Liver (tissue), 10 donors: ENCODE measurements at places on chromosomes 5 and 9. TPM values are rescaled to one million over a fixed set of nuclear protein-coding genes. Genes with fewer than 3 reads are reported as not detected.

The ACTBL2 gene
- not detected for polyA plus RNA-seq

The GPX3 gene
- 318 TPM for polyA plus RNA-seq

The FBXO4 gene
- 6.7 TPM for polyA plus RNA-seq

The PDE6A gene
- not detected for polyA plus RNA-seq

The SLC45A2 gene
- not detected for polyA plus RNA-seq

The ASB6 gene
- 6.3 TPM for polyA plus RNA-seq

The UBE2QL1 gene
- polyA plus RNA-seq: 1.9 TPM

The OTULINL gene
- 0.96 TPM for polyA plus RNA-seq

The ZFP2 gene
- 0.47 TPM for polyA plus RNA-seq

DNA sequence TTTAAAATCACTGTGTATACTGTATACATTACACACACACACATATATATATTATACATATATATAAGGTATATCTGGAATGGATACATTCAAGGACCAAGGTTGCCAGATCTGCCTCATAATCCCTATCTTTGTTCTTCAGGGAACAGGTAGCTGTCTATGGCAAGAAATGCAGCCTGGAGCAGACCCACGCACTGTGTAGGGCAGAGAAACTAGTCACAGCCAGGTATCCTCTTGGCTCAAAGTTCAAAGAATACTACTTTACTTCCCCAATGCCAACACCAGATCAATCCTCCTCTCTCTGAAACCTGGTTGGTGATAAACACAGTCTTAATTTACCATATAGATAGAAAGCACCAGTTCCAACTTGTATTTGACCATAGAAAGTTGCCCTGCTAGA is 313.6 kb downstream of the PRELID2 start:
- DNase-seq: no peak

DNA sequence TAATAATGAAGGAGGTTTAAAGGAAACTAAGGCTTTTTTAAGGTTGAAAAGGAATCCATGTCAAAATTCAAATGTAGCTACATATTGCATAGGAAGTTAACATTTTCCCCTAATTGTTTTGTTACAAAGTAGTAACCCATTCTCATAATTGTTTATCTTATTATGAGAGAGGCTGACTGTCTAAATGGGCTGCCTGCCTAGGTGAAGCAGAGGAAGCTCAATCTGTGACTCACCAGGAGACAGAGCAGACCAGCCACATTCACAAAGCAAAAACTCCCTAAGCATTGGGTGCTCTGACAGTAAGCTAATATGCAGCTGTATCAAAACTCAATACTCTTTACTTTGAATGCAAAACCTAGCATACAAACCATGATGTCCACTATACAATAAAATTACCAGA is 208.5 kb downstream of the ROR2 start:
- DNase-seq: no peak

DNA sequence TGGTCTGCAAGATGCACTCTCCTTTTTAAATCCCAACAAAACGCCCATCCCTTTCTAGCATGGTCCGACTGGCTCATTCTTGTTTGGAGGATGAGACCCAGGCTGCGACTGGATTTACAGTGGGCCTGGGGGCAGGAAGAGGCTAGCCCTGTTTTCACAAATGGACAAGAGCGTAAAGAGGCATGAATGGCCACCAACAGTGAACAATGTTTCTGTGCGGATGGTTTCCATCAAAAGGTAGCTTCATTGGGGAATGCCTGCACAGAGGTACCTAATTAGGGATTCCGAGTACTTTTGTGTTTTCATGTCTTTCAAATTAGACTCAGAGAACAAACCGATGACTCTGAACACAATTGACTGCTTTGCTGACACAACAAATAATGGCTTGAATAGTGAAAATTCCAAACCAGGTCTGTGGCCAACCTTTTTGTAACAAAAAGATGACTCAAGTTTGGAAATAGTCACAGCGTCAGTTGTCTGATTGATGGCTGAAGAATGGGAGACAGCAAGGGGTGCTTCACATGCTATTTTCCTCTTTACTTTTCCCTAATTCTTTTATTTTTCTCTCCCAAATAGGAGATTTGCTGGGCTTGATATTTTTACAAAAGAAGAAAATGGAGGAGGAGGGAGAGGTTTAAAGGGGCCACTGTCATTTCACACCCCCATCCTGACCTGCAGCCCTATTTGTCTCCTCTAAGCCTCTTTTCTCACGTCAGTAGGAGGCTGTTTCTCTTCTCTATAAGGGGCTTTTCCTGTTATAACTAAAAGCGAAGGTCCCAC is 208.1 kb upstream of the S1PR3 start:
- DNase-seq: no peak

DNA sequence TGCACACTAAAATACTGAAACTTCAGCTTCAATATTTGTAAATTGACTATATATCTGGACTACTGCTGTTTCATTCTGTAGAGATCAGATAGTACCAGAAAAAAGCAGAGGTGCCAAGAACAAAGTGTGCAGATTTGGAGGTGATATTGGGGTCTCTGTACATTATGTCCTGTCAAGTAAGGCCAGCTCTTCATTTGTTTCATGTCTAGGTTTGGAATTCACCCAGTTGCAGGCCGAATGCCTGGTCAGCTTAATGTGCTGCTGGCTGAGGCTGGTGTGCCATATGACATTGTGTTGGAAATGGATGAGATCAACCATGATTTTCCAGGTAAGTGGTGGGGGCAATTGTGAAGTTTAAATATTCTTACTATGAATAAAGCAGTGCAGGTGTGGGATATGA is 96.9 kb downstream of the NNT start:
- no peak for DNase-seq

DNA sequence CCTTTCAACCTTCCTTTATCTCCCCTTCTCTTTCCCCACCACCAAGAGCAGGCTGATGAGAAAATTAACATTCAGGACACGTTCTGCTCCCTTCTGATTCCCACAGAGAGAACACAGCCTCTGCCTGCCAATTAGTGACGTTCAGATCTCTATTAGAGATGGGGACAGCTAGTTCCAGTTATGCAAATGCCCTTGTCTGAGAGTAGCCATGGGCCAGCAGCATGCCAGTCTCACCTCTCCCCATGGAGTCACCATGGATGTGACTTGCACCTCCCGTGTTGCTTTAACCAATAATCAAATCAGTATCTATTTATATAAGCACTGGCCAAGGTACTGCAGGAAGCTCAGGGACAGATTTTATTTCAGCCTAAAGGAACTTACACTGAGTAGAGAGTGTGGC is 61.3 kb downstream of the KCNIP1 start:
- DNase-seq: no peak

- no peak for DNase-seq
These were observed 2.5 kb upstream of the WHRN start for GRCh38 chr9:114507726-114508125.

GRCh38 chr5:142966121-142966420 is 195.9 kb downstream of the ARHGAP26 start:
- DNase-seq: no peak

GRCh38 chr5:171634511-171634910 is 151.1 kb upstream of the SMIM23 start:
- no peak for DNase-seq

- no peak for DNase-seq
These were observed 205.6 kb downstream of the GAPVD1 start for GRCh38 chr9:125467116-125467740.

DNA sequence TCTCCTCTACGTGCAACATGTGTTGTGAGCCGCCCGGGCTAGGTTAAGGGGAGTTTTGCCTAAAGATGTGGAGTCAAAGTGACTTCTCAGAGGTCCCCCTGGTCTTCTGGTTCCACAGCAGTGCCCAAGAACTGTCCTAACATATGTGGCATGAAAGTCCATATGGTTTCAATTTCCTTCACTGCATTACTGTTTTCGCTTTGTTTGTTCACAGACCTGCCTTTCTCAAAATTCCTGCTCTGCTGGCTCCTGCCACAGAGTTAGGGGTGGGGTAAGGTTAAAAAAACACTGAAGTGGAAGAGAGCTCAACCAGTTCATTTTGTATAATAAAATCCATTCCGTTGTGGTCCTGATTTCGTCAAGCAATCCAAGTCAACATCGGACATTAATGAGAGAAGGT is 289.4 kb downstream of the DMAC1 start:
- no peak for DNase-seq

DNA sequence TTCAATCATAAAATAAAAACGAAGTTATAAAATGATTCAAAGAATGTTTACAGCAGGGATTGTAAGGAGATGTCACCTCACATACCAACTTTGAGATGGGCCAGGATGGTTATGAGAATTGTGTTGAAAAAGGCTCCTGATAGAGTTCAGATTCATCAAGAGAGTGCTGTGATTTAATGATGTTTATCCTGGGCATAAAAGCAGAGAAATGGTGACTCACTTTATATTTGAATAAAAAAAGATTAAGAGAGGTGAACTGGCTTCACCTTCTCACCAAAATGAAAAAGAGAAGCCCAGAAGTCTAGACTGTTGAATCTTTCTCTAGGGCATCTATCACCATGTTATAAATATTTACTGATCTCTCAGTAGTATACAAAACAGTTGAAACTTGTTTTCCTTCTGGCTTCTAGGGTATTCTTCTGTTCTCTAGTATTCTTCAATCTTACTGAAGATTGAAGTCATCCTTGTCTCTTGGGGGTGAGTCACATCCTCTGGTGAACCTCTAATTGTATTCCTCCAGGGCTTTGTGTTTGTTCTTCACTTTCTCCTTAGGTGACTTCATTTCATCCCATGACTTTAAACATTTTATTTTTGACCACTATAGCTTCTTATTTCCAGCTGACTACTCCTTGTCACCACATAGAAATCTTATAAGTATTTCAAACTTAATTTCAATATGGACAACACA is 1237.3 kb upstream of the C9orf72 start:
- DNase-seq: no peak

- DNase-seq: no peak
These were observed 137.6 kb upstream of the MAP3K1 start for GRCh38 chr5:56677690-56678305.

- DNase-seq: no peak
These were observed 13.0 kb upstream of the PPP2R2B start for GRCh38 chr5:146891511-146891910.

DNA sequence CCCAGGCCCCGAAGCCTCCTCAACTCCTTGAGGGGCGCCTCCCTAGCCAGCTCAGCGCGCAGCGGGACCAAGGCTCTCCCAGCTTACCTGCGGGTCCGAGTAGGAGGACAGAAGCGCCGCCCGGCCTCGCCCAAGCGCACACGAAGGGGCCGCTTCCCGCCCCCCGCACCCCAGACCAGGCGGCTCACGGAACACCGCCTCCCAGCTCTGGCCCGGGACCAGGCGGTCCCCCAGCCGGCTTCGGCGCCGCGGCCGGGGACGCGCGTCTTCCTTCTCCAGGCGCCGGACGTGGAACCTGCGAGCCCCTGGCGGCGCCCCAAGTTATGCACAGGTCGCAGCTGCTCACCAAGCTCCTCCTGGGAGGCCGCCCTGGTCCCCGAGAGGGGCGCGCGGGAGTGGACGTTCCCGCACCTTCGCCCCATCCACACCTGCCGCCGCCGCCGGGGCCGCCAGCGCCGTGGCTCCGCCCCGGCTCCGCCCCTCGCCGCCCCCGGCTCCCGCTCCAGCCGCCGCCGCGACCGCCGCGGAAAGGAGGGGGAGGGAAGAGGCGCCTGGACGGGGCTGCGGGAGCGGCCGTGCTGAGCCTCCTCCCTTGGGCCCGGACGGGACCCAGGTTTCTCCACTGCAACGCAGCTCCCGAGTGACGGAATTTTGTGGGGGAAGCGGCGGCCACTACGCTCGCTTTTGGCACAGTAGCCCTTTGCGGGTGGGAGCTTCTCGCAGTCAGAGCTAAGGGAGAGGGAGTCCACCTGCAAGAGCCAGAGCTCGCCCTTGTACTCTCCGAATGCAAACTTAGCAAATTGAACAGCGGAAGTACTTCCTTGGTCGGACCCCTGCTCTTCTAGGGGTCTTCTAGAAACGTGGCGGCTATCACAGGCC is 77.5 kb upstream of the IFNE start:
- no peak for DNase-seq

DNA sequence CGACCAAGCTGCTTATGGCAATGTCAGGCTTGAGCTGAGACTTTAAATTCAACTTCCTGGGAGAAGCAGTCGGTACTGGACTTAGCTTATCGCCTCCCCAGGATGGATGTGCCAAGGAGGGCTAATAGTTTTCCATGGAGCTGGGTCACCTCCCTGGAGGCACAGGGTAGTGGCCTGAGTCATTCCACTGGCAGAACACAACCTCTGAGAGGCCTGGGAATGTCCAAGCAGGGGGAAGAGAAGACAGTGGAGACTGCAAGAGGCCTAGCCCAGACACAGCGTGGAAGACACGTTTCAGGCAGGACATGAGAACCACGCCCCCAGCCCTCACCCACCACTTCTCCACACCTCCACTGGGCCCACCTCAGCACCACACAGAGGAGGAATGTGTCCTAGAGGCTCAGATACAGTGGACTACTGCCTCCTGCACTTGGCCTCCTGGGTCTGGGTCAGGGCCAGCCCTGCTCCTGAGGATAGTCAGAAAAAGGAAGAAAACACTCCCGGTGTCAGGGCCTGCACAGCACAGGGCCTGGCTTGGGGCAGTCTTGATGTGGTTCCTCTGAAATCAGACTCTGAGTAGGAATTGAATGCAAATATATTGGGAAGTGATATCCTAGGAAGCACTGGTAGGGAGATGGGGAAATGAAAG is 171.8 kb downstream of the FSTL4 start:
- DNase-seq: no peak

DNA sequence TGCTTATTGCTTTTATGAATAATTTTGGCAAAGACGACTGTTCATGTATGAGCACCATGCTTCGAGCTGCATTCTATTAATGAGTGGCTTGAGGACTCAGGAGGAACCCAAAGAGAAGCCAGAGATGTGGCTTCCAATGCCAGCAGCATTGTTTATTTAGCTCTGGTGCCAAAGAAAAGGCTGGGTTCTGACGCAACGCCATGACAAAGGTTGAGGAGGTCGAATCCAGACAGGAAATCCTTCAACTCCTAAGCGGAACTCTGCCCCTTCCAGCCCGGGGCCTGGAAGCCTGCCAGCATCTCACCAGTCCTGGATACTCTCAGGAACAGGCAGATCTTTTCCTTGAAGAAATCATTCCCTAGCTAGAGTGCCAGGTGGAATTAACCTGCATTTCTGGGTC is 104.4 kb downstream of the ARHGAP26 start:
- peak; percentile 55 for DNase-seq

DNA sequence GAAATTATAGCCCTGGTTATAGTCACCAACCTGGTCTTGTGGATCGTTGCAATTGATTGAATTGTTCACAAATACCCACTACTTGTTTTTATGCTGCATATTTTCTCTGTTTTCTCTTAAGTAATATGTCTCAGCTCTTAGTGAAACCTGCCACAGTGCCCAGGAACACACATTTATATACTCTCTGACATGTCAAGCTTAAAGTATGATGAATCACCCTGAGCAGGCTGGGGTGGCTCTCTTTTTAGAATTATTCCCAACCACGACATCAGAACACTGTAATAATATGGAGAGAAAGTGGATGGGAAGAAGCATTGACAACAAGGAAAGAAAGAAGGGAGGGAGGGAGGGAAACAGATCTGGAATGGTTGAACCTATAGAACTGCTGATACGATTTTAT is 72.8 kb upstream of the ZNF608 start:
- DNase-seq: no peak

- no peak for DNase-seq
These were observed 115.7 kb upstream of the MPDZ start for GRCh38 chr9:13395156-13395555.

- no peak for DNase-seq
These were observed 507.8 kb upstream of the MPDZ start for GRCh38 chr9:13787234-13787833.

GRCh38 chr5:143313298-143313852 is 90.1 kb downstream of the NR3C1 start:
- no peak for DNase-seq

- DNase-seq: no peak
These were observed 17.0 kb downstream of the ACO1 start for GRCh38 chr9:32401488-32401887.
